NCI-H510A (cell line): ENCODE measurements at places on chromosomes 2 and 18.
A peak's percentile ranks its signal among the peaks of the same experiment; 100 is the strongest.

DNA sequence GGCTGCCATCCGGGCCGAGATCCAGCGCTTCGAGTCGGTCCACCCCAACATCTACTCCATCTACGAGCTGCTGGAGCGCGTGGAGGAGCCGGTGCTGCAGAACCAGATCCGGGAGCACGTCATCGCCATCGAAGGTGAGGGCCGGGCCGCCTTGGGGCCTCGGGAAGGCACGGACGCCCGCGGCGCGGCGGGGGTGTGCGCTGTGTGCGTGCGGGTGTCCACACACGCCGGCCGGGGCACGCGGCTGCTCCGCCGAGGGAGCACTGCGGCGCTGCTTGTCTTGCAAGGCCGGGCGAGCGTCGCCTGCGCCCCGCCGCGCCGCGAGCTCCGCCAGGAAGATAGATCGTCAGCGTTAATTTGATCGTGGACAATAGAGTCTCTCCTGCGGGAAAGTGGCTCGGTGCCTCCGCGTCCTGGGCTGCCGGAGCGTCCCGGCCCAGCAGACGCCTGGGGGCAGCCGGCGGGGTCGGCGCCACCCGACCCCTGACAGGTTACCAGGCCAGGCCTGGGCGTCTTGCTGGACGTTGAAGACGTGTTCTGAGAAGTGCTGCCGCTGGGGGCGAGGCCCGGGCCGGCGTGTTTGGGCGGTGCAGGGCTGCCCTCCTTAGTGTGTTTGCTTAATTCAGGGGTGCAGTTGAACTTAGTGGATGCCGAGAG lies 1.0 kb downstream of the AGAP1 start:
- no peak for DNase-seq

DNA sequence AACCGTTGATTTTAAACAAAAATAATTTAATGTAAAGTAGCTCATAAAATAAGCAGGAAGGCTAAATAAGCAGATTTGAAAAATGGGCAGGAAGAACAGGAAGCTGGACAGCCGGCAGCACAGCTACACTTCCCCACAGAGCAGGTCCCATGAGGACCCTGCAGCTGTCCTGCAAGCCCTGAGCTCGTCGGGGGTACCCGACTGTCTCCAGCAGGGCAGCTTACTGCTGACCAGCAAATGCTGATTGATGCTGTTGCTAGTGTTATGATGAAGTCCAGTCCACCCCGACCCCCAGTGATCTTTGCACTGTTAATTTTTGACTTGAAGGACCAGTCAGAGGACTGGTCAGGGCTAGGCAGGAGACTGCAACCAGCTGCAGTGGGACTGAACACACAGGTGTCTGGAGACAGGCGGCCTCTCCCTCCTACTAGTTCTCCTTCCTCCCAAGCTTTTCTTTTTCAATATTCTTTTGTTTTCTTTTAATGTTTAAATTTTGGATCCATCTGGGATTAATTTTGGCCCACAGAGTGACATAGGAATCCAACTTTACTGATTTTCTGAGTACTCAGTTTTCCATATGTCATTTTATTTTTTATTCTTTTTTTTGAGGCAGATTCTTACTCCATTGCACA lies 27.7 kb downstream of the POLE4 start:
- no peak for DNase-seq

DNA sequence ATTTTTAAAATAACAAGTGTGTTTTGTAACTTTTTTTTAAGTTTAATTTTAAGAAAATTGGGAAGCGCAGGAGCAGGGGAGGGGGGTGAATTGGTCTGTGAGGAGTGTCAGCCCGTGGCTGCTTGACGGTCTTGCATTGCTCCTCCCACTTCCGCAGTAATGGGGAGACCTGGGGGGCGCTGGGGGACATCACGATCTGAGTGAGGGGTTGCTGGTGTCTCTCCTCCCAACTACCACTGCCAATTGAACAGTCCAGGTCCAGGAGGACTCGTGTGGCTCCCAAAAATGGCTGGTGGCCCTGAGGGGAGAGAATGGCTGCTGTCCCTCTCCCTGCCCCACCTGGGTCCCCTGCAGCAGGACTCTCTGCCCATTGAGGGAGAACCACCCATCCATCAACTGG lies 57.4 kb upstream of the SMAD7 start:
- DNase-seq = no peak

GRCh38 chr2:3476321-3476984 lies 42.9 kb downstream of the ADI1 start:
- DNase-seq = peak; percentile 55

DNA sequence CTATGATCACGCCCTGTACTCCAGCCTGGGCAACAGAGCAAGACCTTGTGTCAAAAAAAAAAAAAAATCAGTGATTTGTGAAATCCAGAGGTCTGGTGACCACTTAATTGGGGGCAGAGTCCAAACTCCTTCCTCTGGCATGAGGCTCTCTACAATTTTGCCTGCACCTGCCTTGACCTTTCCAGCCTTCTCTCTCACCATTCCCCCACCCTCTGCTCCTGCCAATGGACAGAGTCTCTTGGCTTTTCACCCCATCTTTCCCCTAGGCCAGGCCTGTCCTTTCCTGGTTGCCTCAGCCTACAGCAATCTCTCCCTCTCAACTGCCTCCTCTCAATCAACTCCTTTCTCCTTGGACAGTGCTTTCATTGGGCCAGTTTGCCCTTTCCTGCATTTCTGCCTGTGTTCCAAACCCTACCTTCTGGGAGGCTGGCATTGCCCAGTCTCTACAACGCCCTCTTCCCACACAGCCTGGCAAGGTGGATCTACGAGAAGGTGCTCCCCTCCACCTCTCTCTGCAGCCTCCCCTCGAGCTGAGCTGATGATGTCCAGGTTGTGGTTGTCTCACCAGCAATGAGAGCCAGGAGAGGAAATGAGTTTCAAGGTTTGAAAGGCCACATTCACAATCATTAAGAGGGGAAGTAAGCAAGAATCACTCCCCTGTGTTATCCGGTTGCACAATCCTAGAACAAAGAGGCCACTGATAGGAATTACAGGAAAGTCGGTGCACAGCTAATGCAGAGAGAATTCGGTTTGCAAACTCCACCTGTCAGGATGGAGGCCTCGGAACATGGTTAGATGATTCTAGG lies 39.5 kb upstream of the NPAS2 start:
- no peak for DNase-seq

DNA sequence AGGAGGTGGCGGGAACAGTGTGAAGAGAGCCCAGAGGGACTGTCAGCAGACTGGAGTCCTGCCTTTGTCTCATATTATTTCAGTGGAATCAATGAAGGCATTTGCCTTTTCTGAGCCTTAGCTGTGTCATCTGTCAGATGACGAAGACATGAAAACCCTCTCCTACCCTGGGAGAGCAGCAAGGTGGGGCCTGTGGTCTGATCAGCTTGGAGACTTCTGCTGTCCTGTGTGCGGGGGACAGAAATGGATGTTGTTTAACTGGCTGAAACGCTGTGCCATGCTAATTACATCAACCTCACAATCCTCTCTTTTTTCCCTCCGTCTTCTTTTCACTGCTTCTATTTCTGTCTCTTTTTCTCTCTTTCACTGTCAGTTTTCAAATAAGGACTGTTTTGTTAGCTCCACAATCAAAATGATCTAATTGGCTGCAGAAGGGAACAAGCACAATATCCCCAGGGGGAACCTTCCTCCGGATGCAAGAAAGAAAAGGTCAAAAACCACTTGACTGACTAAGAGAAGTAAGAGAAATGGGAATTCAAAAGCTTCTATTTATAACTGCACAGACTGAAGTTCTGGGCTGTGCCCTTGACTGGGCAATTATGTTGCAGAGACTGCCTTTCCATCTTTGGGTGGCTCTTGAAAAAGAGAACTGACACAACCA lies 340.1 kb downstream of the CLIP4 start:
- DNase-seq = no peak

GRCh38 chr2:201450954-201451291 lies 335 bp downstream of the TRAK2 start:
- DNase-seq = no peak

- no peak for DNase-seq
These were observed 123.7 kb downstream of the COL6A3 start for GRCh38 chr2:237290261-237290660.

DNA sequence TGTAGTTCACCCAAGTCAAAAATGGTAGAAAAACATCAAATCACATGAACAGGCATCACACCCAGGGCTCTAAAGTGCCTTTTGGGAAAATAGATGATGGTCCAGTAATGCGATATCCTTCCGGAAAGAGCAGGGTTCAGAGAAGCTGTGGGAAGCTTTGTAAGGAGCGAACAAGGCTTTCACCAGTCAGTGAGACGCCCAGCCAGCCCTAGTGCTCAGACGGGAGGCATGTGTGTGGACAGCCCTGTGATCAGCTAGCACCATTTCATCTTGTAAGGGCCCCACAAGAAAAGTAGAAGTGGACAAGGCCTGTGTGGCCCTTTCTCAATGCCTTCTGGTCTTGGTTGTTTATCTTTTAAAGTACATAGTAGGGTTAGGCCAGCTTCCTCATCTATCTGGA lies 76.1 kb downstream of the SMIM21 start:
- no peak for DNase-seq

GRCh38 chr2:176427549-176427948 lies 158.3 kb downstream of the MTX2 start:
- DNase-seq = no peak
